ENCODE measurements at places on chromosomes 16 and 17. TPM values are rescaled to one million over a fixed set of nuclear protein-coding genes. Genes with fewer than 3 reads are reported as not detected.

FSCN2 gene
- total RNA-seq: 0.96 TPM

MYO15B gene
- total RNA-seq: 418 TPM

PTGES3L gene
- 0.38 TPM for total RNA-seq

DNA sequence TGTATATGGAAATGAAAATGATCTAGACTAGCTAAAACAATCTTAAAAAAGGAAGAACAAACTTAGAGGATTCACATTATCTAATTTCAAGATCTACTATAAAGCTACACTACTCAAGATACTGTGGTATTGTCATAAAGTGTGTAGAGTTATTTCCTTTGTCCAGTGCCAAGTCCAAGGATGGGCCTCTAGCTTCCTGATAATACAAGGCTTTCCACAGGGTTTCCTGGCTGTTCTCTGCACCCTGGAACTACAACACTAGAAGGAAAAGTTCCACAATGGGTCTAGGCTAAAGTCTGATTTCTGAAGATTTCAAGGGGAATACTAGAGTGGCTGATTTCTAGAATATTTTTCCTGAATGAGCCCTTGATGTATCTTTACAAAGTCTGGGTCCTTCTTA is 34.2 kb downstream of the TBC1D3B start:
- DNase-seq: no peak

GRCh38 chr16:85048921-85049562 is 21.4 kb downstream of the KIAA0513 start:
- DNase-seq: no peak
